Foreskin keratinocyte (primary cell): ENCODE measurements at places on chromosomes 13 and 19.
A peak's percentile ranks its signal among the peaks of the same experiment; 100 is the strongest.

- DNase-seq, result no peak
Measured at GRCh38 chr19:47036097-47036651, 12.2 kb downstream of the TMEM160 start.

GRCh38 chr13:73417012-73417615, 358.3 kb downstream of the KLF5 start:
- no peak for DNase-seq

DNA sequence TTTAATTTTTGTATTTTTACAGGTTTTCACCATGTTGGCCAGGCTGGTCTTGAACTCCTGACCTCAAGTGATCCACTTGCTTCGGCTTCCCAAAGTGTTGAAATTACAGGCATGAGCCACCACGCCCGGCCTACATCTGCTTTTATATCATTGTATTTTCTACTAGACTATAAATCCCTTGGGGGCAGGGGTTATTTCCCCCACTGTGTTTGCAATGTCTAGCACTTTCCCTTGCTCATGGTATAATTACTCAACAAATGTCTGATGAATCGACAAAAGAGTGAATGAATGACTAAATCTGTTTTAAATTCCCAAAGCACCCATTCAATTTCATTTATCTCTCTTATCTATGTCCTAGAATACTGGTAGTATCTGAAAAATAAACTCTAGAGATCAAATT, 244.5 kb upstream of the CSNK1A1L start:
- DNase-seq, result no peak

DNA sequence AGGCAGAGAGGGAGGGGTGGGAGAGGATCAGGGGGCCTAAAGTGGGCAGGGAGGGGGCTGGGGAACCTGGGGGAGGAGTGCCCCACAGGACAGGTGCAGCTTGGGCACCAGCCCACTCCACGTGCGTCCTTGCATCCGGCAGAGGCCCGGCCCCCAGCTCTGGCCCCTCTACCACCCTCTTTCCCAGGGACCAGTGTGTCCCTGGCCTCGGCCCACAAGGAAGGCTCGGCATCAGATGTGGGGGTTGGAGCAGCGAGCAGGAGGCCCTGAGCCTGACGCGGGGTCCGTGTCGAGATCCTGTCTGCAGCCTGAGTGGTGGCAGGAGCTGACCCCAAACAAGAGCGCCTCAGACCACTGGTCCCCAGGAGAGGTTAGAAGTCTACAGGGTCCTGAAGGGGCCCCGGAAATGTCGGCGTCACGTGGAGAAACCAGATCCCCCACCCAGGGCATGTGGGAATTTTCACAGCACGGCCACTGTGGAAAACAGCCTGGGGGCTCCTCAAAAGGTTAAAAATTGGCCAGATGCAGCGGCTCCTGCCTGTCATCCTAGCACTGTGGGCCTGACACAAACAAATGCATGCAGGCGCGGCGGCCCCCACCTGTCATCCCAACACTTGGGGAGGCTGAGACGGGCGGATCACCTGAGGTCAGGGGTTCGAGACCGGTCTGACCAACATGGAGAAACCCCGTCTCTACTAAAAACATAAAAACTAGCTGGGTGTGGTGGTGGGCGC, 21.5 kb downstream of the SHC2 start:
- DNase-seq, result no peak

DNA sequence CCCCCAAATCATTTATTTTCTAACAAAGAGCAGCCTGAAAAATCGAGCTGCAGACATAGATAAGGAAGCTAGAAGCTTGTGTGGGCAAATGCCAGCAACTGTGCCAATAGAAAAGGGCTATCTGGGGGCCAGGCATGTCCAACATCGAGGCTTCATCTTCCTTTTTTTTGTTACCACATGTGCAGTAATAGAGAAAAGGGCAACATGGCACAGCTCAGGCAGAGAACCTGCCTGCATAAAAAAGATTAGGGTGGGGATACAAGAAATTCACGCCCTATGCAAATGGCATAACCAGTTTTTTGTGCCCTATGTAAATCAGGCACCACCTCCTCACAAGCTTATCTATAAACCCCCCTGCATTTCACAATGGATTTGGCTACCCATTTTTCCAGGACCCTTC, 60.4 kb upstream of the ABCC4 start:
- no peak for DNase-seq

GRCh38 chr19:2952953-2953481, 8.2 kb upstream of the ZNF77 start:
- peak; percentile 76 for DNase-seq

DNA sequence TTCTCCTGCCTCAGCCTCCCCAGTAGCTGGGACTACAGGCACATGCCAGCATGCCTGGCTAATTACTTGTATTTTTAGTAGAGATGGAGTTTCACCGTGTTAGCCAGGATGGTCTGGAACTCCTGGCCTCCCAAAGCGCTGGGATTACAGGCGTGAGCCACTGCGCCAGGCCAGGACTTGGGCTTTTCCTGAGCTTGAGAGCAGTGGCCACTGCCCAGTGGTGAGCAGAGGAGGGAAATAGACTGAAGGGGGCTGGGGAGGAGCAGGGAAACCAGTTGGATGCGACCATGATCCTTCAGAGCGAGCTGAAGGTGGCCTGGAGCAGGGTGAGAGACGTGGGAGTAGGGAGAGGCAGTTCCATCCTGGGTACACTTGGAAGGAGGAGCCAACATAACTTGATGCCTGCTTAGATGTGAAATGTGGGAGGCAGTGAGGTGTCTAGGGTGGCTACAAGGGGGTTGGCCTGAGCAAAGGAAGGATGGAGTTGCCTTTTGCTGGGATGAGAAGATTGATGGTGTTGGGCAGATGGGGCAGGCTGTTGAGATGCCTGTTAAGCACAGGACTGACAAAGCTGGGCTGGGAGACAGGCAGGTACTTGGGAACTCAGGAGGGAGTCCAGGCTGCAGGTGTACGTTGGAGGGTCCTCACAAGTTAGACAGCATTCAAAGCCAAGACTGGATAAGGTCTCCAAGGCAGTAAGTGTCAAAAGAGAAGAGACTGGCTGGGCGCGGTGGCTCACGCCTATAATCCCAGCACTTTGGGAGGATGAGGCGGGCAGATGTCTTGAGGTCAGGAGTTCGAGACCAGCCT, 31.8 kb downstream of the KCTD15 start:
- no peak for DNase-seq

- peak; percentile 40 for DNase-seq
Measured at GRCh38 chr13:105219651-105220050, 1315.8 kb downstream of the EFNB2 start.

- peak; percentile 41 for DNase-seq
Measured at GRCh38 chr19:58519087-58519354, 589 bp downstream of the ZBTB45 start.

DNA sequence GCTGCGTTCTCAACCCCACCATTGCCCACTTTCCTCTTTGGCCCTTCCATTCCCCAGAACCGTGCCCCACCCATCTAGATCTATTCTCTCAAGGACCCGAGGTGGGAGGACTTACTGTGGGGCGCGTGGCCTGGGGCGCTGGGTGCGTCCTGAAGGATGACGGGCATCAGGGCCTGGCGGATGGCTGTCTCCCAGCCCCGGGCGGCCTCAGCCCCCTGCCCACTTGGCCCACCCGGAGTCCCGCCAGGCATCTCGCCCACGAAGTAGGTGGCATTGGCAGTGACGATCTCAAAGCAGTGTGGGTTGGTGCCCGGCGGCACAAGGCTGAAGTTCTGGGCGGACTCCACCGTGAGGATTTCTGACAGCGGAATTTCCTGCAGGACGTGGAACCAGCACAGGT, 23.2 kb downstream of the PRKD2 start:
- no peak for DNase-seq

GRCh38 chr19:6654347-6655310, 15.3 kb downstream of the TNFSF14 start:
- no peak for DNase-seq

DNA sequence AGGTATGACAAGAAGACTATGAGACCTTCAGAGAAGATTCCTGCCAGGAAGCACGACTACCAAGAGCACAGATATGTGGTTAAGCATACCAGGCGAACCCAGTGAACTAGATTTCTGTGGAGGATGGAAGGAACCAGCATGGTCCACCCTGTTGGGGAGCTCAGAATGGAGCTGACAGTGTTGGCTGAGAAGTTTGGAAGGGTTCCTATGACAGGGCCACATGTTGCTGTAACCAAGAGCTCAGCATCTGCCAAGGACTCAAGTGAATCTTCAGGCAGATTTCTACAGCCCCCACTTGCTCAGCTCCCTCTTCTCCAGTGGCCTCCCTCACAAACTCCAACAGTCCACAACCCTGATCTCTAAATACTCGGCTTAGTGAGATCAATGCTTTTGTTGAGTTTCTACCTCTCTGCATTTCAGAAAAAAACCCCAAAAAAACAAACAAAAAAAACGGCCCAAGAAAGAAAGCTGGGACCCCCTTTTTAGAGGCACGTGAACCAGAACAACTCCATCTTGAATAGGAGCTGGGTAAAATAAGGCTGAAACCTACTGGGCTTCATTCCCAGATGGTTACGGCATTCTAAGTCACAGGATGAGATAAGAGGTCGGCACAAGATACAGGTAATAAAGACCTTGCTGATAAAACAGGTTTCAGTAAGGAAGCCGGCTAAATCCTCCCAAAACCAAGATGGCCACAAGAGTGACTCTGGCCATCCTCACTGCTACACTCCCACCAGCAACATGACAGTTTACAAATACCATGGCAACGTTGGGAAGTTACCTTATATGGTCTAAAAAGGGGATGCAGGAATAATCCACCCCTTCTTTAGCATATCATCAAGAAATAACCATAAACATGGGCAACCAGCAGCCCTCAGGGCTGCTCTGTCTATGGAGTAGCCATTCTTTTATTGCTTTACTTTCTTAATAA, 691.1 kb downstream of the UQCRFS1 start:
- DNase-seq, result no peak

- peak; percentile 7 for DNase-seq
Measured at GRCh38 chr13:63088226-63088625, 1672.6 kb upstream of the PCDH20 start.

- peak; percentile 81 for DNase-seq
Measured at GRCh38 chr19:18756896-18757295, 34.2 kb downstream of the COMP start.

GRCh38 chr19:13502231-13502630, 4.0 kb downstream of the CACNA1A start:
- DNase-seq, result no peak

DNA sequence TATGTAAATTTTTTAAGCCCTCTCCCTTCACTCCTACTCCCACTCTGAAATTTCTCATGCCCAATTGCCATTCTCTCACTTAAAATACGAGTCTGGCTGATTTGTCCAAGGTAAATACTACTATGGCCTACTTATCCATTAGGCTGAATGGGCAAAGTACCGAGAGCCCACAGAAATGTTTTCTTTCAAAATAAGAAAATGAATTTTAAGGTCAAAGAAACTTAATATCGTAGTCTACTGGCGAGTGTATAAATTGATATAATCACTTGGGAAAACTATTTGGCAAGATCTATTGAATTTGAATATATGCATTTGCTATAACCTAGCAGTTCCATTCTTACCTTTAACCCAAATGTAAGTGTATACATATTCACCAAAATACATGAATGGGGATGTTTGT, 32.7 kb downstream of the ZNF45 start:
- no peak for DNase-seq

GRCh38 chr13:112804374-112804773, 114.5 kb downstream of the ATP11A start:
- no peak for DNase-seq

DNA sequence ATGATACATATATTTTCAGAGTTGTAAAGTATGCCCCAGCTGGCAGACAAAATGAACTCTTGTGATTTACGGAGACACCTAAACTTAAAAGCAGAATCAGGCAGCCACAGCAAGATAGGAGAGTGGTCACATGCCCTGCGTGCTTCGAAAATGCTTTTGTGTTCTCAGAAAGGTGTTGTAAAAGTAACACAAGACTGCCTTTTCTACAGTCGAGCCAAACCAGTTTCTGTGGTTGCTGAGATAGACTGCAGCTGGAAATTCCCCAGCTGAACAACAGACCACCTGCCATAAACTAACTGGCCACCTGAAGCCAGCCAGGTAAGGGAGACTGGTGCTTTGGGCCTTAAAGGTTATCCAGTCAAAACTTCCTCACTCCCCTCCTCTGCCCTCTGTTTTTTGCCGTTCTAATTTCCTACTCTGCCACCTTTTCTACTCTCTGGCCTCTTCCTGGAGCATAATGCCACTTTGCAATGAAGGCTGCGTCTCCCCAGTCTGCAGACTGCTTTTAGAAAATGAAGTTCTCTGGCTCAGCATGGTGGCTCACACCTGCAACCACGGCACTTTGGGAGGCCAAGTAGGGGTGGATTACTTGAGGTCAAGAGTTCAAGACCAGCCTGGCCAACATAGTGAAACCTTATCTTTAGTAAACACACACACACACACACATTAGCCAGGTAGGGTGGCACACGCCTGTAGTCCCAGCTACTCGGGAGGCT, 381.2 kb upstream of the SLITRK1 start:
- no peak for DNase-seq

DNA sequence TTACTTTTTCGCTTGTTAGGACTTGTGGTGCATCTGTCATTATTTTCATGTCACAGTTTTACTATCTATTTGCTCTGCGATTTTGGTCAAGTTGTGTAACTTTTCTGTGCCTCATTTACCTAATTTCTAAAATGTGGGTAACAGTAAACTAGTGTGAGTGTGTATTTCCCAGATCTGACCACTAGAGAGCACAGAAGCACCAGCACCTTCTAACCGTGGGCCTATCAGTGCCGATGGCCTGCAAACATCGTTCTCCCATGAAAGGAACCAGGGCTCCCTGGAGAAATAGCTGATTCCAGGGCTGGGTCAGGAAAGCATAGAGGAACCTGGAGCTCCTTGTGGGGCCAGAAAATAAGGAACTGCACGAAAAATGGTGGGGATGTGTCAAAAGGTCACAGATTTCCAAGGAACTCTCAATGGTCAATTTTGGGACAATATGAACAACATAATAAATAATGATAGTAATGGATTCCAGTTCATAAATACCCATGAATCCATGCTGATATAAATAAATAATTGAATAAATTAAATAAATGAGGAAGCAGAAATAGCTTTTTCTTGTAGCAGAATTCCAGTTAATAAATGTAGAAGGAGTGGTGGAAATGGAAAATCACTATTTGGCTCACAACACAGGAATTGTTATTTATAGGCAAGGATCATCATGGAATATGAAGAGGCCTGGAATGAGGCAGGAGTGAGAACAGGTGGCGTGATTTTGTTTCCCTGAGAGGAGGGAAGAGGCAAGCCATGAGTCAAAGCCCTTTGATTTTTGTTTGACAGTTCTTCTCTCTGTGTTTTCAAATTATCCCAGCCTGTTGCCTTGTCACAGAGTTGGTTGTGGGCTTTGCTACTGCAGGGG, 31.1 kb downstream of the CEACAM8 start:
- peak; percentile 33 for DNase-seq
